ENCODE measurements at places on chromosomes 3 and 15. TPM values are rescaled to one million over a fixed set of nuclear protein-coding genes. Genes with fewer than 3 reads are reported as not detected.

Gene LTK
- 2.4 TPM for polyA plus RNA-seq

Gene SLC2A2
- not detected for polyA plus RNA-seq

Gene CMTM8
- 4.2 TPM for polyA plus RNA-seq

Gene RETNLB
- polyA plus RNA-seq = not detected

DNA sequence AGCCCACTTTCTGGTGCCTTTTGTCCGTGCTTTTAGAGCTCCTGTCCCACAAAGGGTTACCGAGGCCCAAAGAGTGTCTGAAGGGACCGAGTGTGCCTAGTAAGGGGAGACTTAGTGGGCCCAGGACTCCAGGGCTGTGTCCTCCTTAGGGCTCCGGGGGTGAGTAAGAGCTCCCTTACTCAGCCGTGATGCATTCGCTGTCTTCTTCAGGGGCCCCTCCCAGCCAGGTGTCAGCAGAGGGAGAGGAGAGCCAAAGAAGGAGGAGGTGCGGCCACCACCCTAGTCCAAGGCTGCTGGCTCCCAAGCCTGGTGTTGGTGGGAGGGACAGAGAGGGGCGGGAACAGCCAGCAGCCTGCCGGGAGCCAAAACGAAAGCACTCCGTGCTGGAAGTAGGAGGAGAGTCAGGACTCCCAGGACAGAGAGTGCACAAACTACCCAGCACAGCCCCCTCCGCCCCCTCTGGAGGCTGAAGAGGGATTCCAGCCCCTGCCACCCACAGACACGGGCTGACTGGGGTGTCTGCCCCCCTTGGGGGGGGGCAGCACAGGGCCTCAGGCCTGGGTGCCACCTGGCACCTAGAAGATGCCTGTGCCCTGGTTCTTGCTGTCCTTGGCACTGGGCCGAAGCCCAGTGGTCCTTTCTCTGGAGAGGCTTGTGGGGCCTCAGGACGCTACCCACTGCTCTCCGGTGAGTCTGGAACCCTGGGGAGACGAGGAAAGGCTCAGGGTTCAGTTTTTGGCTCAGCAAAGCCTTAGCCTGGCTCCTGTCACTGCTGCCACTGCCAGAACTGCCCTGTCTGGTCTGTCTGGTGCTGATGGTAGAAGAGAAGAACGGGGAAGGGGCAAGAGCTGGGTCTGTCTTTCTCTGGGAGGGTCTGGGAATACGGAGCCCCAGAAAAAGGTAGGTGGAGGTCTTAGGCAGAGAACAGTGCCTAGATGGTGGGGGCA, at the start of gene IL17RC:
Gene IL17RC (plus strand): TSS at position 365 of the 947 bp plus-strand sequence. CDS start 218 bp downstream, at position 583.
- peak; percentile 27 for DNase-seq

DNA sequence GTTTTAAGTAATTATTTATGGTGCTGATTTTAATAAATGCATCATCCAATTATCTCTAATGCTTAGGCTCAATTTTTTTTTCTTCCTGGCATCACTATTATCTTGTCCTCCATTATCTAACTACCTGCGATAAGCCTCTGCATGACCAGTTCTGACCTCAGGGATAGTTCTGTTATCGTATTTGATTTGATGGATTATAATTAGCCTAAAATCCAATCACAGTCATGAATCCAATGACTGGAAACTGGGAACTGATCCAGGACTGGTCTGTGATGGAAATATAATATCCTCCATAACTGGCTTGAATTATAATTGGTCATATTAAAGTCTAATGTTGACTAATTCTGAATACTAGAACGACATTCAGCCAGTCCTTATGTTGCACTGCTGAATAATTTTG, 1.1 kb downstream of the MYH15 start:
- DNase-seq = no peak

- no peak for DNase-seq
These were observed 1.0 kb upstream of the ISY1 start for GRCh38 chr3:129161860-129162271.

DNA sequence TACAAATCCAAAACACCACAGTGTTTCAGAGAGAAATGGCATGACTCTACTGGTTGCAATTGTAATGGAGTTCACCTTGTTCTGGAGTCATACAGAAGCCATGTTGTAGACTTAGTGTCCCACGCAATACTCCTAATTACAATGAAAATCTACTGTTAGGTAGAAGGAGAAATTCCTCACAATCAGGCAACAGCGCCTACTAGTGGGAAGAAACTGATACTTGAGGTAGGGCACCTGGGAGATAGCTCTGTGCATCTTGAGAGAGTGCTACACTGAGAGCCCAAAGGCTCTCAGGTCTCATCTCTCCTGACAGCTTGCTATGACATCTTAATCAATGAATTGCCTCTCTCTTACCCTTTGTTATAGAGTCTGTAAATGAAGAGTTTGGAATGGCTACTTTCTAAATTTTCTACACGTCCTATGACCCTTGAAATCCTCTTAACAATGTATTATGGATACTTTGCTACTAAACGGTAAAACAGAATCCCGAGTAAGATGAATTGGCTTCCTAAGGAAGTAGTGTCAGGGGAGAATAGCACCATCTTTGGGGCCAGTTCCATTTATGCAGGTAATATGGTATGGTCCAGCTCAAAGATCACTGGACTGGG, 422.7 kb upstream of the TPRG1 start:
- DNase-seq = no peak

GRCh38 chr15:73948982-73949381, 22.7 kb downstream of the LOXL1 start:
- DNase-seq = no peak

DNA sequence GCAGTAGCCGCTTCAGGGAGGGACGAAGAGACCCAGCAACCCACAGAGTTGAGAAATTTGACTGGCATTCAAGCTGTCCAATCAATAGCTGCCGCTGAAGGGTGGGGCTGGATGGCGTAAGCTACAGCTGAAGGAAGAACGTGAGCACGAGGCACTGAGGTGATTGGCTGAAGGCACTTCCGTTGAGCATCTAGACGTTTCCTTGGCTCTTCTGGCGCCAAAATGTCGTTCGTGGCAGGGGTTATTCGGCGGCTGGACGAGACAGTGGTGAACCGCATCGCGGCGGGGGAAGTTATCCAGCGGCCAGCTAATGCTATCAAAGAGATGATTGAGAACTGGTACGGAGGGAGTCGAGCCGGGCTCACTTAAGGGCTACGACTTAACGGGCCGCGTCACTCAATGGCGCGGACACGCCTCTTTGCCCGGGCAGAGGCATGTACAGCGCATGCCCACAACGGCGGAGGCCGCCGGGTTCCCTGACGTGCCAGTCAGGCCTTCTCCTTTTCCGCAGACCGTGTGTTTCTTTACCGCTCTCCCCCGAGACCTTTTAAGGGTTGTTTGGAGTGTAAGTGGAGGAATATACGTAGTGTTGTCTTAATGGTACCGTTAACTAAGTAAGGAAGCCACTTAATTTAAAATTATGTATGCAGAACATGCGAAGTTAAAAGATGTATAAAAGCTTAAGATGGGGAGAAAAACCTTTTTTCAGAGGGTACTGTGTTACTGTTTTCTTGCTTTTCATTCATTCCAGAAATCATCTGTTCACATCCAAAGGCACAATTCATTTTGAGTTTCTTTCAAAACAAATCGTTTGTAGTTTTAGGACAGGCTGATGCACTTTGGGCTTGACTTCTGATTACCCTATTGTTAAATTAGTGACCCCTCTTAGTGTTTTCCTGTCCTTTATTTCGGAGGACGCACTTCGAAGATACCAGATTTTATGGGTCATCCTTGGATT, at the start of gene MLH1:
Gene MLH1 (plus strand): TSS at position 193 of the 958 bp plus-strand sequence. CDS start 30 bp downstream, at position 223.
- DNase-seq = peak; percentile 100

Measured in brain (organoid and tissue), 16 donors.